ENCODE measurements at places on chromosomes 13 and 19. TPM values are rescaled to one million over a fixed set of nuclear protein-coding genes. Genes with fewer than 3 reads are reported as not detected.
A peak's percentile ranks its signal among the peaks of the same experiment; 100 is the strongest.

DNA sequence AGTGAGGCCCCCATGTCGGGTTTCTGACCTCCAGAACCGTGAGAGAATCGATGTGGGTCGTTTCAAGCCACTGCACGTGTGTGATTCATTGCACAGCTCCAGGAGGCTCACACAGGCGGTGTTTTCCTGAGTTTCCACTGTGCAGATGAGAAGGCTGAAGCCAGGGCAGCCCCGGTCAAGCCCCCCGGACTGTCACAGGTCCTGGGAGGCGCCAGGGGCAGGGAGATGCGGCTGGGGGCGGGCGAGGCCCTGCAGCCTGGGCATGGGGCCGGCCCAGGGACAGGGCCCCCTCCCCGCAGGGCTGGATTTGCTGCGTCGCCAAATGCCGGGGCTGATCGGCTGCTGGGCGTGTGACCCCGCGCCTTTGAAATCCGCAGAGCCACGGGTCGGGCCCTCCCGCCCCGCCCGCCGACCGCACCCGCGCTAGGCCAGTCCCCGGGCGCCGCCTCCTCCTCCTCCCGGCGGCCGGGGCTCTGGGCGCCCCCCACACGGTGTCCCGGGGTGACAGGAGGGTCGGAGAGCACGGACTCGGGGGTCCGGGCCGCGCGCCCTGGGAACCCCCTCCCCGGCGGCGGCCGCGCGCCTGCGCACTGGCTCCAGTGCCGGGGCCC lies 9.9 kb upstream of the MKNK2 start:
- peak; percentile 94 for DNase-seq
- no peaks in the 10 kb centered on the region for H3K36me3 ChIP-seq
- peak overlapping the region; percentile 98 for H3K27ac ChIP-seq
- H3K27me3 ChIP-seq, result no peaks in the 10 kb centered on the region

- H3K4me3 ChIP-seq, result no peak overlapping the region
- no peak overlapping the region for H3K27ac ChIP-seq
- DNase-seq, result no peak
- no peaks in the 10 kb centered on the region for H3K27me3 ChIP-seq
- H3K36me3 ChIP-seq, result no peaks in the 10 kb centered on the region
Observed at GRCh38 chr13:99074693-99075092, 96.8 kb upstream of the DOCK9 start.

- no peaks in the 10 kb centered on the region for H3K27me3 ChIP-seq
- no peak overlapping the region for H3K27ac ChIP-seq
- no peaks in the 10 kb centered on the region for H3K36me3 ChIP-seq
- H3K4me3 ChIP-seq, result no peak overlapping the region
- no peaks in the 10 kb centered on the region for H3K4me1 ChIP-seq
Observed at GRCh38 chr13:84651288-84651687, 769.0 kb upstream of the SLITRK1 start.

DNA sequence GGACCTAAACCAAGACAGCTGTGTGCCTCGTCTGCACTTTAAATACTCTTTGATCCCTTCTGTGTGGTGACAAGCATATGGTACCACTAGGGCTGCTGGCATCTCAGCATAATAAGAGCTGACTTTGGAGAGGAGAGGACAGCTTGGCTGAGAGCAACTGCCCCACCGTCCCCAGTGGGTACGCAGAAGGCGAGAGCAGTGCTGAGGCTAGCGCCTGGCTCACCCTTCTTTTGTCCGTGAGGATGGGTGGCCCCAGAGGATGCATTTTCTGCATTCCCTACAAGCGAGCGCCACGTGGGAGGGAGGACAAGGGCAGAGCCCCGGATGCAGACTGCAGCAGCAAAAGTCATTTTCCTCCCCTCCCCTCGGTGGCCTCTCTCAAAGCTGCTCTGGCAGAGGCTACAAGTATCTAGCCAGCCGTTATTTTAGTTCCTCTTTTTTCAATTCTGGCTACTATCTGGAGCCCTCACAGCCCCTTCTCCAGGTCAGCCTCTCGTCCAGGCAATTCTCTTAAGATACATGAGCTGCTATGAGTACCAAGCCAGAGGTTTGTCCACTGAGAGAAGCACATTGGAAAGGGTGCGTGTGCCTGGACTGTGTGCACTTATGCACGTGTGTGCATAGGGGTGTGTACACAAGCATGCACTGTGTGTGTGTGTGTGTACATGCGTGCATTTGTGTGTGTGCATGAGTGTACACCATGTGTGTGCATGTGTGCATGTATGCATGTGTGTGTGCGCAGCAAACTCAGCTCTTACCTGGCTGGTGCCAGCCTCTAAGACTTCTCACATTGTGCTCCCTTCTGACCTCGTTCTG lies 51.3 kb downstream of the RAB20 start:
- no peak overlapping the region for H3K27ac ChIP-seq
- peaks cover 27% of the 10 kb centered on the region for H3K36me3 ChIP-seq
- DNase-seq, result no peak
- H3K4me1 ChIP-seq, result peaks cover 11% of the 10 kb centered on the region

- H3K4me3 ChIP-seq, result no peak overlapping the region
- no peaks in the 10 kb centered on the region for H3K36me3 ChIP-seq
- H3K27me3 ChIP-seq, result peaks cover 75% of the 10 kb centered on the region
- no peak overlapping the region for H3K27ac ChIP-seq
- H3K4me1 ChIP-seq, result peaks cover 22% of the 10 kb centered on the region
- peak; percentile 68 for DNase-seq
Observed at GRCh38 chr13:113928685-113929627, 44.9 kb downstream of the C13orf46 start.

DNA sequence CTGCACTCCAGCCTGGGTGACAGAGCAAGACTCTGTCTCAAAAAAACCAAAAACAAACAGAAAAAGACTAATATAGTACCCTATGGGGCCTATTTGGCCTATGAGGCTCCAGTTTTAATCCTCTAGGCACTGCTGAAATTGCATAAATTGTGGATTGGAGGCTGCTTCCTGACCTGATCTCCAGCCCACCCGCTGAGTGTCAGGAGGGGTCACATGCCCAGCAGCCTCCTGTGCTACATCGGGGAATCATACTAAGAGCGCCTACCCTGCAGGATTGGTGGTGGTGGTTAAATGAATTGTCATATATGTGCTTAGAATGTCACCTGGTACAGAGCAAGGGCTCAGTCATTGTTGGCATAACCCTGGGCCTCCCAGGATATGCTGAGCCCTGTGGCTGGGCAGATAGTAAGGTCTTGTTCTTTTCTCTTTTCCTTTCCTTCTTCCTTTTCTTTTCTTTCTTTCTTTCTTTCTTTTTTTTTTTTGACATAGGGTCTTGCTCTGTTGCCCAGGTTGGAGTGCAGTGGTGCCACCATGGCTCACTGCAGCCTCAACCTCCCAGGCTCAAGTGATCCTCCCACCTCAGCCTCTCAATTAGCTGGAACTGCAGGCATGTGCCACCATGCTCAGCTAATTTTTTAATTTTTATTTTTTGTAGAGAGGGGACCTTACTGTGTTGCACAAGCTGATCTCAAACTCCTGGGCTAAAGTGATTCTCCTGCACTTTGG lies 31.3 kb downstream of the LTBP4 start:
- peaks cover 9% of the 10 kb centered on the region for H3K36me3 ChIP-seq
- no peak overlapping the region for H3K4me3 ChIP-seq
- H3K27me3 ChIP-seq, result no peaks in the 10 kb centered on the region
- H3K4me1 ChIP-seq, result peaks cover 8% of the 10 kb centered on the region
- no peak overlapping the region for H3K27ac ChIP-seq
- DNase-seq, result no peak

DNA sequence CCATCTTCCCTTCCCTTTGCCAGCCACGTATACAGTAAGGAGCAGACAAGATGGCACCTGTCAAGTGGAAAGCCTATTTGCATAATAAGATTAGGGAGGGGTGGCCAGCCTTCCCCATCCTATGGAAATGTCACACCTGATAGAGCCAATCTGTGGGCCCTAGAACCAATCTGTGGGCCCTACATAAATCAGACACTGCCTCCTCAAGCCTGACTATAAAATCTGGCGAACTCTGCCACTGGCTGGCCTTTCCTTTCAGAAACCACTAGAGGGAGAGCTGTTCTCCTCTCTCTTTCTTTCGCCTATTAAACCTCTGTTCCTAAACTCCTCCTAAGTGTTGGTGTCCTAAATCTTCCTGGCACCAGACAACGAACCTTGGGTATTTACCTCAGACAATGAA lies 231.5 kb upstream of the KLHL1 start:
- DNase-seq, result no peak
- no peaks in the 10 kb centered on the region for H3K4me1 ChIP-seq
- no peak overlapping the region for H3K27ac ChIP-seq
- H3K4me3 ChIP-seq, result no peak overlapping the region
- H3K27me3 ChIP-seq, result no peaks in the 10 kb centered on the region

DNA sequence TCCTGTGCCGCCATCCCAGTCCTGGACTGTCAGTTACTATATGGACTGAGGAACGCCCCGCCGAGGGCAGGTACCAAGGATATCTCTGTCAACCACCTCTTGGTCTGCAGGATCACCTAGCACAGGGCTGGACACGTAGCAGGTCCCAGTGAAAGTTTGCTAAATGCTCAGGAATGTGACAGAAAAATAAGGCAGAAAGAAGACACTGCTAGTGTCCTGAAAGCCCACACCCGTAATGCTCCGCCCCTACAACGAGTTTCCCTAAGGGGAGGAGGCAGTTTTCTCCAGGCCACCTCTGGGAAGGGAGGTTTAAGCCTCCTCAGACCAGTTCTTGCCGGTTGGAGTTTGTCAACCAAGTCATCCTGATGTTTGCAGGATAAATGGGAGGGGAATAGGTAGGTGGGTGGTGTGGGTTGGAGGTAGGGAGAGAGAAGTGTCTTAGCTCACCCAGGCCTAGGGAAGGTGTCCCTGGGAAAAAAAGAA lies 1.7 kb upstream of the SERTAD3 start:
- no peaks in the 10 kb centered on the region for H3K27me3 ChIP-seq
- H3K4me1 ChIP-seq, result peaks cover 17% of the 10 kb centered on the region
- H3K27ac ChIP-seq, result no peak overlapping the region
- DNase-seq, result peak; percentile 79

DNA sequence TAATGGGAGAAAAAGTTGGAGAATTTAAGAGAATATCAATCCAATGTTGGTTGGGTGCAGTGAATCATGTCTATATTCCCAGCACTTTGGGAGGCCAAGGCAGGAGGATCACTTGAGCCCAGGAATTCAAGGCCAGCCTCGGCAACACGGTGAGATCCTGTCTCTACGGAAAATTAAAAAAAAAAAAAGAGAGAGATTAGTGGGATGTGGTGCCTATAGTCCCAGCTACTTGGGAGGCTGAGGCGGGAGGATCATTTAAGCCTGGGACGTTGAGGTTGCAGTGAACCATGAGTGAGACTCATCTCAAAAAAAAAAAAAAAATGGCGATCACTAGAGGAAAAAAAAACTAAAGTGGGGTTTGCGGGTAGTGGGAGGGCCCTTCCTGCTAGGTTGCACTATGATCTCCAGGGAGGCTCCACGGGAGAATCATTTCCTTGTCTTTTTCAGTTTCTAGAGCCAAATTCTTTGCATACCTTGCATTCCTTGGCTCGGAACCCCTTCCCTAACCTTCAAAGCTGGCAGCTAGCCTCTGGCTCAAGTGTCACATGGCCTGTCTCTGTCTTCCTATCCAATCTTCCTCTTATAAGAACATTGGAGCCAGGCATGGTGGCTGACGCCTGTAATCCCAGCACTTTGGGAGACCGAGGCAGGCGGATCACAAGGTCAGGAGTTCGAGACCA lies 5.8 kb upstream of the ERCC2 start:
- H3K4me3 ChIP-seq, result no peak overlapping the region
- no peaks in the 10 kb centered on the region for H3K4me1 ChIP-seq
- H3K36me3 ChIP-seq, result no peaks in the 10 kb centered on the region
- H3K27ac ChIP-seq, result no peak overlapping the region
- no peaks in the 10 kb centered on the region for H3K27me3 ChIP-seq

- no peak overlapping the region for H3K27ac ChIP-seq
- DNase-seq, result peak; percentile 94
- peaks cover 32% of the 10 kb centered on the region for H3K4me1 ChIP-seq
- no peaks in the 10 kb centered on the region for H3K36me3 ChIP-seq
- no peaks in the 10 kb centered on the region for H3K27me3 ChIP-seq
- no peak overlapping the region for H3K4me3 ChIP-seq
Observed at GRCh38 chr19:13212759-13213330, 62.6 kb downstream of the IER2 start.

GRCh38 chr19:3708207-3708931 lies at the start of gene TJP3:
TSS of gene TJP3 (plus strand) at chr19:3708384. CDS start at chr19:3728433, 20,049 bp downstream.
- no peaks in the 10 kb centered on the region for H3K36me3 ChIP-seq
- H3K4me3 ChIP-seq, result no peak within 1 kb of the TSS
- no peak within 1 kb of the TSS for H3K27ac ChIP-seq
- H3K4me1 ChIP-seq, result no peaks in the 10 kb centered on the region
- H3K27me3 ChIP-seq, result no peaks in the 10 kb centered on the region

- DNase-seq, result peak; percentile 6
- no peaks in the 10 kb centered on the region for H3K36me3 ChIP-seq
- no peak overlapping the region for H3K27ac ChIP-seq
- H3K4me3 ChIP-seq, result no peak overlapping the region
Observed at GRCh38 chr19:7819337-7819736, 10.7 kb upstream of the EVI5L start.

Gene KLK4
- not detected for total RNA-seq

Gene UBE2S
- 20.3 TPM for total RNA-seq

Gene IFNL1
- not detected for total RNA-seq

Gene SYDE1
- total RNA-seq, result 27.6 TPM

Data from spleen (tissue), 13 donors.